ENCODE measurements at places on chromosomes 12 and 14. TPM values are rescaled to one million over a fixed set of nuclear protein-coding genes. Genes with fewer than 3 reads are reported as not detected.

GRCh38 chr14:76808011-76808410, 4.7 kb downstream of the ANGEL1 start:
- no peak overlapping the region for H3K27ac ChIP-seq
- peaks cover 34% of the 10 kb centered on the region for H3K36me3 ChIP-seq
- no peaks in the 10 kb centered on the region for H3K27me3 ChIP-seq
- DNase-seq, result no peak
- H3K4me1 ChIP-seq, result peaks cover 20% of the 10 kb centered on the region

Gene SNX6
- total RNA-seq, result 82.0 TPM

Gene AQP6
- total RNA-seq, result not detected

DNA sequence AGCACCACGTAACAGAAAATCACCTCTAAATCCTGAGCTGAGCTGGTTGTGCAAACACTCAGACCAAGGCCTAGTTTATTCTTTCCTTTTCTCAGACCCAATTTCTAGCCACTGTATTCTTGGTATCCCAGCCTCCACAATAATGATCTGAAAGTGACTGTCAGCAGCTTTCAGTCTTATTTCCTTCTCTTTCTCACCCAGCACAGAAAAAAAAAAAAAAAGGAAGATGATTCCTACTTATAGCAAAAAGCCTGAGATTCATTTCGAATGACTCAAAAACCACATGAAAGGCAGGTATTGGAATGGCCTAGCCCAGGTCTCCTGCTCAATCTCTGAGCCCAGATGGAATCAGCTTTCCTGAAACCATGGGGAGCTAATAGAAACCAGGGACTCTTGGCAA, 298.6 kb upstream of the PPFIA2 start:
- no peak for DNase-seq
- H3K27ac ChIP-seq, result no peak overlapping the region
- H3K4me3 ChIP-seq, result no peak overlapping the region
- no peaks in the 10 kb centered on the region for H3K4me1 ChIP-seq
- no peaks in the 10 kb centered on the region for H3K27me3 ChIP-seq
- no peaks in the 10 kb centered on the region for H3K36me3 ChIP-seq

Gene GDF3
- total RNA-seq, result not detected

- H3K36me3 ChIP-seq, result peaks cover 25% of the 10 kb centered on the region
- no peak overlapping the region for H3K27ac ChIP-seq
- H3K4me3 ChIP-seq, result peak overlapping the region; percentile 40
- no peaks in the 10 kb centered on the region for H3K27me3 ChIP-seq
Measured at GRCh38 chr12:8038659-8039114, 6.2 kb downstream of the FOXJ2 start.

Data from activated CD4-positive, alpha-beta memory T cell treated with anti-CD3 and anti-CD28 coated beads for 36 hours (primary cell).